ENCODE measurements at places on chromosomes 5 and 9.

DNA sequence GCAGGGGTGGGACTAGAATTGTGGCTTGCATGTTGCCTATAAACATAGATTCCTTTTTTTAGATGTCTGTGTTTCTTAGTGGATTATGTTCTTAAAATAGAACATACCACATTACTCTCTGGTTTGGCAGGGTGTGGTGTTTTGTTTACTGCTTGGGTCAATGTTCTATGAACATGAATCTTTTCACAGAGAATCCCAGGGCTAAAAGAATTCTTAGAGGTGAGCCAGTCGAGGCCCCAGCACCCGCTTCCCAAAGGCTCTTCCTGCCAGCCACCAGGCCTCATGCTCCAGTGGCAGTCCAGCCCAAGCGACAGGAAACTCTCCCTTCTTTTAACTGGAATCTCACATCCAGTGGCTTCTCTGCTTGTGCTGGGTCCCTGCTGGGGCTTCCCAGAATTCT, 126.6 kb downstream of the C9orf152 start:
- peak; percentile 58 for DNase-seq

DNA sequence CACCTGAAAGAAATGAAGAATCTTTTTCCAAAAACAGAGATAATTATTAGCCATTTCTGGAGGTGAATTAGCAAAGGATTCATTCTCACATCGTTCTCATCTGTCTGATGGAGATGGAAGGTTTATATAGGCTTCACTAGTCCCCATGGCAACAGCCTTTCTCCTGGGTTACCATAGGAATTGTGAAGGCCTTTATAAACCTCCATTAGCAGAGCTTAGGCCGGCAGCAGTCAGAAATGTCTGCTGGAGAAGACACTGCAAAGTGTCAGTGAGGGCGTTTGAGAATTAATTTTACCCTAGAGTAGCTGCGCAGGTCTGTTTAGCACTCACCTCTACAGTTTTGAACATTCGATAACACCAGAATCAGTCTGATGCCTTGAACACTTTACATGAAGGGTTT, 290.4 kb upstream of the NR4A3 start:
- DNase-seq = no peak

GRCh38 chr9:86288499-86289198, 6.3 kb upstream of the ISCA1 start:
- DNase-seq = no peak

GRCh38 chr5:148739524-148739923, 85.2 kb upstream of the HTR4 start:
- peak; percentile 53 for DNase-seq

- DNase-seq = no peak
Observed at GRCh38 chr5:170336065-170336464, 38.5 kb upstream of the LCP2 start.

DNA sequence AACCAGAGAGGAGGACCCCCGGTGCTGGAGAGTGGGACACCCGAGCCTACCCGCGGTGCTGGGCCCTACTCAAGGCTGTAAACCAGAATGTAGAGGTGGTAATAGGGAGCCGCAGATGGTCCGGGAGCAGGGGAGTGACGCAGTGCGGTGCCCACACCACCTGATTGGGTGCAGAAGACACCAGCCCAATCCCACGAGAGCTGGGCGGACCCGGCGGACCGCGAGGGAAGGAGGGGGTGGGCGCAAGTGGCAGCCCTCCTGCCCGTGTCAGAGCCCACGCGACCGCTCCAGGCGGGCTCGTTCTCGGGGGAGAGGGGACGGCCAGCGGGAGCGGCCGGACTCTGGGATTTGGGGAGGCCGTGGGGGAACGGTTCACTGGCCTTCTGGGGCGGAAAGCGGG, 71.2 kb downstream of the C9orf50 start:
- DNase-seq = peak; percentile 75

DNA sequence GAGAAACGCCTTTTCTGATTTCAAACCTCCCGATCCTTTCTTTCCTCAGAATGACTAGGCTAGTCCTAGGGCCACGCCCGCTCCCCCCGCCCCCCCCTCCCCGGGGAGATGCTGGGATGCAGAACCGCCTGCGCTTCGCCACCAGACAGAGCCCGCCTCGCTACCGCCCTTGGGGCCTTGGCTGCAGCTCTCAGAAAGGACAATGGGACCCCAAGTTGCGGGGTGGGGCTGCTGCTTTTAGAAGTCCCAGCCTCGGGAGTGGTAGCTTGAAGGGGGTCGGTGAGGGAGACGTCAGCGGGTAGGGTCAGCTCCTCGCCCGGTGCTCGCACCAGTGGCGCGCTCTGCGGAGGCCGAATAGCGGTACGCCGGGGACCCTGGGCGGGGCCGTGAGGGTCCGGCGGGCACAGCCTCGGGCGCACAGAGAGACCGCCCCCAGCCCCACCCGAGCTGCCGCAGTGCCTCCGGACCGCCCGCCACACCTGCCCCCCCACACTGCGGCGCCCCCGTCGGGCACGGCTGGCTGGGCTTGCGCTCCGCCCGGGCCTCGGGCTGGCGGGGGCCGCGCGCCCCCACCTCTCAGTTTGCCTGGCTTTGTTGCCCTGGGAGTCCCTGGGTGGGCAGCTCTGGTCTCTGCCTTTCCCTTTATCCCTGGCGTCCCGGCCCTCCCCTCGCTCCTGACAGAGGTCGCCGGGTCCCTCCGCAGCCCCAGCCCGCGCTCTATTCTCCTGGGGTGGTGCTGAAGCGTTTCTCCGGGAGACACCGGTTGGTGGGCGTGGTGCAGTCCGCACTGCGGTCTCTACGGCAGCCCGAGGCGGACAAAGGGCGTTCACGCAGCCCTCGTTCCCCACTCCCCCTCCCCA, 1.2 kb downstream of the MAP1B start:
- DNase-seq = peak; percentile 81

GRCh38 chr5:7857926-7858632, 7.1 kb upstream of the CFAP90 start:
- DNase-seq = no peak

- DNase-seq = no peak
Observed at GRCh38 chr5:4989118-4989517, 151.0 kb upstream of the ADAMTS16 start.

DNA sequence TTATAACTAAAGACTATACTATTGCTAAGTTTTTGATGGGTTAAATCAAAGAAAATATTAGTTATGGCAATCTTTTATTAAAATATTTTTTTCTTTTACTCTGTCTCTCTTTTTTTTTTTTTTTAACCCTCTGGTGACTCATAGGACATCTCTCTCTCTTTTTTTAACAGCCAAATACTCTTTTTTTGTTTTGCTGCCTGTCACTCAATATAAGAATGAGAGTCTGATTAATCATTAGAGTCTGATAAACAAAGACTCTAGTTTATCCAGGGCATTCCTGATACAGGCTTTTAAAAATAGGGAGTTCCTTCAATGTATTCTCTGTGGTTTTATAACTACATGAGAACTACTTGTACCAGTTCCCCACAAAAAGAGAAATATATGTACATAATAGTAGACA, 77.3 kb downstream of the SLC38A9 start:
- no peak for DNase-seq

DNA sequence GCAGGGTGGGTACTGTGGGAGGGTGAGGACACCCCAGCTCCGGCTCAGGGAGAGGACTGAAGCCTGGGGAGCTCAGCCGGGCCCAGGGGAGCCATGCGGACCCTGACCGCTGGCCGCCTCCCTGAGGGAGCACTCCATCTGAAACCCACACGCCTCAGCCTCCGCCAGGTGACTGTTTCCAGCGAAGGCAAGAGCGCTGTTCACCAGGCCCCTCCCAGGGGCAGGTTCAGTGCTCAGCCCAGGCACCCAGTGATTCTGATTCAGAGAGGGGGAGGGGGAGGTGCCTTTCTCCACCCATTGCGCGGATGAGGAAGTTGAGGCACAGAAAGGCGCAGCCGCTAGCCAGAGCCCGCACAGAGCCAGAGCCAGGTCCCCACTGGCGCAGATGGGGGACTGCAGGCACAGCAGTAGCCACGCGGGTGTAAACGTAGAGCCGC, 27.0 kb downstream of the ADGRD2 start:
- no peak for DNase-seq

DNA sequence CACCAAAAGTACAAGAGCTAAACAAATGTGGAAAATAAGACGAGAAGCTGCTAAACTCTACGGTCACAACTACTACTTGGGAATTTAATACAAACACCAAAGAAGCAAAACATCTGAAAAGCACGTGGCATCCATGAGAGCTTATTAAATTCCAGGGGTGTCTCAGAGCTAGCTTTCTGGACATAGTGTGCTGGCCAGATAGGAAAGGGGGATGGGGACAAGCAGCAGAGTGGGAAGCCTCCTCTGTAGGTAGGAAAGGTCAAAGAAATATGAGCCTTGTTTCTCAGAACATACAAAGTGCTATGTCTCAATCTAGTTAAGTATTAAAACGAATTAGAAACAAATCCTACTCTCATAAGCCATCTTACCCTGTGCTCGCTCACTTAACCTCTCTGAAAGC, 51.3 kb upstream of the GOLPH3 start:
- peak; percentile 40 for DNase-seq

DNA sequence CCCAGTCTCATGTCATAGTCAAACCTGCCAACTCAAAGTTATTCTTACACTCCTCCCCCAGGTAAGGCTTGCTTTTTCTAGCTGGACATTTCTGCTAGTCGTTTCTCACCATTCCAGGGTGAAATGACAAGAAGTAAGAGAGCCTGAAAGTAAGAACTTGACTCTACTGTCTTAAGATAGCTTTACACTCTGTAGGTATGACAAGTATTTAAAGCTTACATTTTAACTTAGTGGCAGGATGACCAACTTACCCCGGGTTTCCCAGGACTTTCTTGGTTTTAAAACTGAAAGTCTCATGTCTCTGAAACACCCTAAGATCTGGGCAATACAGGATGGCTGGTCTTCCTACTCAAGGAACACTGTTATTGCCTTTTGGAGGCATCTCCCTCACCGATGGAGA, 67.5 kb upstream of the PIK3R1 start:
- no peak for DNase-seq

DNA sequence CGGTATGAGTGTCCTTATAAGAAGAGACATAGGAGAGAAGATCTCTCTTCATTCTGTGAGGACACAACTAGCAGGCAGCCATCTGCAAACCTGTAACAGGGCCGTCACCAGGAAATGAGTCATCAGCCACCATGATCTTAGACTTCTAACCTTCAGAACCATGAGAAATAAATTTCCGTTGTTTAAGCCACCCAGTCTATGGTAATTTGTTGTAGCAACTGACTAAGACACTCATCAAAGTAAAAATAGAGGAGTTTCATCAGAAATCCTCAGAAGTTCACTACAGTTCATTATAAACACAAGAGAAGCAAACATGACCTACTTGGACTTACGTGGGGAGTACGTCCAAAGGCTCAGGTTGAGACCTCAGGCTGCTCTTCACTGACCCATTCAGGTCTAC, 357.7 kb downstream of the SEMA5A start:
- peak; percentile 71 for DNase-seq

DNA sequence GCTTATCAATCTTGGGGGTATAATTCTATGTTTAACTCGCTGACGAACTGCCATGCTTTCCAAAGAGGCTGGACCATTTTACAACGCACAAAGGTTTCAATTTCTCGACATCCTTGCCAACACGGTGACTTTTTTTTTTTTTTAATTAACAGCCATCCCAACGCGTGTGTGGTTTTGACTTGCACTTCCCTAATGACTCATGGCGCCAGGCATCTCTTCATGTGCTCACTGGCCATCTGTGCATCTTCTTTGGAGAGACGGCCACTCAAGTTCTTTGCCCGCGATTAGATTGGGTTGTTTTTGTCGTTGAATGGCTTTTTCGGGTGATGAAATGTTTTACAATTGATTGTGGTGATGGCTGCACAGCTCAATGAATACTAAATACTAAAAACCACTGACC, 12.5 kb upstream of the CARD9 start:
- no peak for DNase-seq

- peak; percentile 18 for DNase-seq
Observed at GRCh38 chr9:78115073-78115472, 83.5 kb upstream of the GNAQ start.

- peak; percentile 17 for DNase-seq
Observed at GRCh38 chr5:143874312-143874711, 62.4 kb downstream of the HMHB1 start.

GRCh38 chr9:98860871-98861293, 53.4 kb downstream of the GALNT12 start:
- DNase-seq = peak; percentile 98

DNA sequence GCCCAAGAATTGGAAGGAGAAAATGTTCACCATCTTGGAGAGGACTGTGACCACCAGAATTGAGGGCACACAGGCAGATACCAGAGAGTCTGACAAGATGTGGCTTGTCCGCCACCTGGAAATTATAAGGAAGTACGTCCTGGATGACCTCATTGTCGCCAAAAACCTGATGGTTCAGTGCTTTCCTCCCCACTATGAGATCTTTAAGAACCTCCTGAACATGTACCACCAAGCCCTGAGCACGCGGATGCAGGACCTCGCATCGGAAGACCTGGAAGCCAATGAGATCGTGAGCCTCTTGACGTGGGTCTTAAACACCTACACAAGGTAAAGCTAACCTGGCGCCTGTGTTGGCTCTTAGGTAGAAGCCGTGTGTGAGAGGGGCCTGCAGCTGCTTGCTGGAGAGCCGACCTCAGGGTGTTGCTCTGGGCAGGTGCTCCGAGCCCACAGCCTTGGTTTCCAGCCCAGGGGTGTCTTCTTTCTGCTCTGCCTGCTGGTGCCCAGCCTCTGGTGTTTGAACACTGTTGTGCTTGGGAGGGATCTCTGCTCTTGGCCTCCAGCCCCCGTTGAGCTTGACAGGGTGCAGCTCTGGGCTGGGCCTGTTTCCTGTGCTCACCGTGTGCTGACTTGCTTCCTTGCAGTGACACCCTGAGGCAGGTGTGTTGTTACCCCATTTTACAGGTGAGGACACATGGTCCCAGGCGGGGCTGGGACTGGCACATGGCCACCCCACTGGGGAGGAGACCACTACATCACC, 10.9 kb downstream of the EXOC3 start:
- DNase-seq = no peak

- no peak for DNase-seq
Observed at GRCh38 chr5:134250949-134251348, 25.1 kb upstream of the PPP2CA start.

- no peak for DNase-seq
Observed at GRCh38 chr5:8320244-8320643, 451.3 kb downstream of the MTRR start.

GRCh38 chr9:37421914-37422288, 595 bp upstream of the GRHPR start:
- DNase-seq = no peak

GRCh38 chr5:155010881-155011280, 2.7 kb upstream of the KIF4B start:
- no peak for DNase-seq

GRCh38 chr5:31477516-31477915, 54.4 kb downstream of the DROSHA start:
- no peak for DNase-seq

DNA sequence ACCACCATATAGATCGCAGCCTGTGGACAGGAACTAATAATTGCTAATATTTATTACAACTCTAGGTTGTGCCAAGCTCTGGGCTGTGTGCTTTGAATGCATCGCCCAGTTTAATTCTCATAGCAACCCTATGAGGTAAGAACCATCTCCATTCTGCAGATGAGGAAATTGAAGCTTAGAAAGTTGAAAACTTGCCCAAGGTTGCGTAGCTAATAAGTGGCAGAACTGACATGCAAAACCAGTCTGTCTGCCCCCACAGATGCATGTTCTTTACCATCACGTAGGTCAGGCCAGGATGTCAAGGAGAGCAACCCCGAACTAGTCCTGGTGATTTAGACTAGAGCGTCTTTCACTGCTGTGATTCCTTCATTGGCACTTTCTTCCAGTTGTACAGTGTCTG, 15.6 kb downstream of the WWC1 start:
- no peak for DNase-seq

All from fibroblast of skin of scalp (primary cell).